Hematopoietic multipotent progenitor cell treated with erythropoietin and hydrocortisone succinate and interleukin-3 and kit ligand, for 6 days (in vitro differentiated cells): ENCODE measurements at places on chromosomes 13 and 19.

- no peak for DNase-seq
These were observed 6.9 kb downstream of the PIBF1 start for GRCh38 chr13:72788831-72789230.

GRCh38 chr13:83350569-83350968, 531.7 kb downstream of the SLITRK1 start:
- no peak for DNase-seq

- DNase-seq, result no peak
These were observed at the start of gene TMPRSS9 for GRCh38 chr19:2359992-2360685. TSS of gene TMPRSS9 (plus strand) at chr19:2360265. CDS start at chr19:2389786, 29,521 bp downstream.

GRCh38 chr19:44725251-44725650, 23.3 kb upstream of the BCL3 start:
- peak; percentile 27 for DNase-seq
